ENCODE measurements at places on chromosomes 5 and 9. TPM values are rescaled to one million over a fixed set of nuclear protein-coding genes. Genes with fewer than 3 reads are reported as not detected.

DNA sequence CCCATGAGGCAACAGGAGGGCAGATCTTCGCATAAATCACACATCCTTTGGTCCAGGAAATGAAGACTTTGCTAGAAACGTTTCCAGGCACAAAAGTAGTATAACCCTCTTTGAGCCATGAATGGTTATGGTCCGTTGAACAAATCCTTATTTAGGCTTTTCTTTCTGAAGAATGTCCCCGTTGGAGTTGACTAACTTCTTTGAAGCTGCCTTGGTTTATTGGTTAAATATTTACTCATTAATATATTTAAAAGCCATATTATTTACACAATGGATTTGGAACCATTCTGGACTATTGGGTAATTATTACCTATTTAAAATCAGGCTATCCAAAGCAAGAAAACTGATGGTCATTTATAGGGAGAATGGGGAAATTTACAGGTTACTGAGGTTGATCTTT, 347.6 kb upstream of the SLC30A5 start:
- DNase-seq: no peak

- no peak for DNase-seq
Measured at GRCh38 chr5:170232786-170233185, at the start of gene C5orf58. Gene C5orf58, plus strand, starts transcription at chr5:170232985. Its CDS starts 1,992 bp downstream, at chr5:170234977.

DNA sequence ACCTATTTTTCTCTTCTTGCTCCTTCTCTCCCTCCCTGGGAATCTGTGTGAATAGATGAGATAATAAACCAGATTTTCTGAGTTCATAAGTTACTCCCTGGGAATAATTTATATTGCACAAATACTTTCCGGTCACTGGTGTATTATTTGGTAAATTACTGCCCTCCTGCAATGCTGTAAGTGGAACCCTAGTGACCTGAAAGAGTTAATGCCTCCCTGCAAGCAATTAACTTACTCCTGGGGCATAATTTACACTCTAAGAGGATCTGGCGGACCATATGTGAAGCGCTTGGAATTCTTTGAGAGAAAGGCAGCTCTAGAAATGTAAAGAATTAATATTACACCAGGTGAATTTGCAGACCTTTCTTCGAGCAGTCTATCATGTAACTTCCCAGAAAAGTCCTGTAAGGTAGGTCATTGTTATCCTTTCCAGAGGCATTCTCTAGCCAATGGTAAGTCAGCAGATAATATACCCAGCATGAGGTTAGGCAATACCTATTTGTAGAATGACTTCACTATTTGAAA, 7.0 kb upstream of the GDNF start:
- no peak for DNase-seq

- no peak for DNase-seq
Measured at GRCh38 chr5:157286761-157287211, 20.9 kb downstream of the CYFIP2 start.

PCDHGB7 gene
- total RNA-seq: not detected

GFI1B gene
- total RNA-seq: not detected

Data from activated CD4-positive, alpha-beta T cell treated with anti-CD3 and anti-CD28 coated beads for 36 hours (primary cell).